Sciatic nerve (tissue), 2 donors: ENCODE measurements at places on chromosomes 3 and 15.

- no peak for DNase-seq
Observed at GRCh38 chr3:159208050-159208449, 406.2 kb downstream of the MFSD1 start.

GRCh38 chr15:38068626-38069391 is 134.4 kb downstream of the TMCO5A start:
- no peak for DNase-seq

GRCh38 chr15:79724312-79724711 is 172.5 kb downstream of the MTHFS start:
- no peak for DNase-seq

DNA sequence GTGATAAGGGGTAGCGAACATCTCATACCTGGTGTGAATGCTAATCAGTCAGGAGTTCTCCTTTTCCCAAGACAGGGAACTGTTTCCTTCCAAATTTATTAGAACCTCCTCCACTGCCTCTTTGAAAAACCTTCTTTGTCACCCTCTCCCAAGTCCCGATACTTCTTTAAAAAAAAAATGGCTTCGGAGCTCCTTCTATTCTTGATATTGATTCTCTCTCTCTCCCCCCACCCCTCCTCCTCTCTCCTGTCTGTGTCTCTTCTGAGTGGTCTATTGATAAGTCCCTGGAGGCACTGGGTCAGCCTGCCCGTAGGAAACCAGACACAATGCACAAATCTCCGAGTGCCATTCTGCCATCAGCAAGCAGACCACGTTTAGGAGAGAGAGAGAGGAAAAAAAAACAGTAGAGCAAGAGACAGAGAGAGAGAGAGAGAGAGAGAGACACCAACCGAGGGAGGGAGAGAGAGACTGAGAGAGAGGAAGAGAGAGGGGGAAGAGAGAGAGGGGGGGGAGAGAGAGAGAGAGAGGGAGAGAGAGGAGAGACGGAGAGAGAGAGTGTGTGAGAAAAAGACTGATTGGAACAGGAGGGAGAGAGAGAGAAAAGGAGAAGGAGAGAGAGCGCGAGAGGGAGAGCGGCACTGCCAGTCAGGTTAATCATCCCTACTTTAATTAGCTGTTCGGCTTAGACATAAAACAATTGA is 160.9 kb downstream of the TIGIT start:
- DNase-seq, result no peak

DNA sequence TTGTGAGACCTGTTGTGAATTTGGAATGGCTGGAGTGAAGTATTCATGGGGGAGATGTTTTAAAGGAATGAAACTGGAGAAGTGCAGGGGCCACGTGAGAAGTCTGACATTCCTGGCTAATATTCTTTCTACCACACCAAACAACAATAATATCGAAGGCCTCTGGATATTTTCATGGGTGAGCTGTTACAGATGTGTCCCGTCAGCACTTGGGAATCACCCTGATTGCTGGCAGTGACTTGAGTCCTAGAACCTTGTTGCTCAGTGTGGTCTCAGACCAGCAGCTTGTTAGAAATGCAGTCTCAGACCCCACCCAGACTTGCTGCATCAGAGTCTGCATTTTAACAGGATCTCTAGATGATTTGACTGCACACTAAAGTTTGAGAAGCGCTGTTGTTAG is 113.8 kb downstream of the ITPR1 start:
- DNase-seq, result no peak

DNA sequence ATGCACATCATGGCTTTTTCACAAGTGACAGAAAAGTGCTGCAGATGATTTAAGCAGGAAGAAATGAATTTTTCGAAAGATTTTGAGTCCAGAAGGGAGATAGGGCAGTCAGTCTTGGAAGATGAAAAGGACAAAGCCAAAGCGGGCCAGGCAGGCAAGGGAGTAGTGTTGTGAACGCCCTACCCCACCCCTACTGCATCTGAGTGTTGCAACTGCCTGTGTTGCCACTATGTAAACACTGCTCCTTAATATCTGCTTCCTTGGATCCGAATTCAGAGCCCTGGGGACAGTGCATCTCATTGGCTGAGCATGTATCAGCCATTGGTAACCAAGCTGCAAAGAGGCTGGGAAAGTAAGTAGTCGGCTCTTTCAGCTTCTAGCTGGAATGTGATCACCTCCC is 39.0 kb downstream of the CNTN4 start:
- DNase-seq, result no peak

- DNase-seq, result no peak
Observed at GRCh38 chr15:56735589-56735988, 2.3 kb upstream of the ZNF280D start.

DNA sequence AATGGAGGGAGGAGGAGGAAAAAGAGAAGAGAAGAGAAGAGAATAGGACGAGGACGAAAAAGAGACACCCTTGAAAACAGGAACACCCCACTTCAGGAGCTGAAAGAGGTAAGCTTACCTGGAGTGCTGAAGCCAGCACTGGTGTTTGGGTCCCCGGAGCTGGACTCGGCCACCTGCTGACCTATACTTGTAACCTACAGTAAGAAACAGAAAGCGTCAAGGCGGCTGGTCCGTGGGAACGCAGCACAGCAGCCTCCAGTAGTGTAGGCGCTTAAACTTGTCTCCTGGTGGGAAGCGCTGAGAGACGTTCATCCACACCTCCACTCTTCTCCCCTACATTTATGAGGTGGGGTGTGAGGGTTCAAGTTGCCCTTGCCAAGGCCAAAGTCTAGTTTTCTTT is 141.0 kb downstream of the NSMCE3 start:
- no peak for DNase-seq

DNA sequence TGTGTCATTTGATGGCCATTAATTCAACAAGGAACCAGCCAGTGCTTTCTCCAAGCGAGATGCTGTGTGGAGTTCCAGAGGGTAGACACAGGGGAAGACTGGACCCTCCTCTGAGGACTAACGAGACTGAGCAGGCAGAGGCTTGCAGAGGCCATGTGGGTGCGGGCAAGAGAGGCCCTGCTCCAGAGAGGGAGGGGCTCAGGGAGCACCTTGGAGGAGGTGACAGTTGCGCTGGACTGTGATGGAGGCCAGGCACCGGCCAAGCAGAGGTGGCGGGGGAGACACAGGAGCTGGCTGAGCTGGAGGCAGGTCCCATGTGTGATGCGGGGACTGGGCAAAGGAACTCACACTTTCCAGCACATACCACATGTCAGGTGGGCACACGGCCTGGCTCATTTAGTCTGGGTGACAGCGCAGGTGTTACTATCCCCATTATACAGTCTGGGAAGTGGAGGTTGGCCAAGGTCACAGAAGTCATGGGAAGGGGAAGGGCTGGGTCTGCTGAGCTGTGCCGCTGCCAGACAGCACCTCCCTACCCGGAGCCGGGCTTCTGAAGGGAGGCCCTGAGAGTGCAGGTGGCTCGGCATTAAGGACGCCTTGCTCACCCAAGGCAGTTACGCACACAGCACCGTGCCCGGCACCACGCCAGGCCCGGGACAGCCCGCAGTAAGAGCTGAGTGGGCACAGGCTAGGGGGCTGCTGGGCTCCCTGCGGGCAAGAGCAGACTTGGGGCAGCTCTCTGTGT is 3.7 kb downstream of the MELTF start:
- DNase-seq, result no peak

- no peak for DNase-seq
Observed at GRCh38 chr3:11056531-11057050, 64.0 kb downstream of the SLC6A1 start.
